Pancreas (tissue), 10 donors: ENCODE measurements at places on chromosomes 4 and X.

DNA sequence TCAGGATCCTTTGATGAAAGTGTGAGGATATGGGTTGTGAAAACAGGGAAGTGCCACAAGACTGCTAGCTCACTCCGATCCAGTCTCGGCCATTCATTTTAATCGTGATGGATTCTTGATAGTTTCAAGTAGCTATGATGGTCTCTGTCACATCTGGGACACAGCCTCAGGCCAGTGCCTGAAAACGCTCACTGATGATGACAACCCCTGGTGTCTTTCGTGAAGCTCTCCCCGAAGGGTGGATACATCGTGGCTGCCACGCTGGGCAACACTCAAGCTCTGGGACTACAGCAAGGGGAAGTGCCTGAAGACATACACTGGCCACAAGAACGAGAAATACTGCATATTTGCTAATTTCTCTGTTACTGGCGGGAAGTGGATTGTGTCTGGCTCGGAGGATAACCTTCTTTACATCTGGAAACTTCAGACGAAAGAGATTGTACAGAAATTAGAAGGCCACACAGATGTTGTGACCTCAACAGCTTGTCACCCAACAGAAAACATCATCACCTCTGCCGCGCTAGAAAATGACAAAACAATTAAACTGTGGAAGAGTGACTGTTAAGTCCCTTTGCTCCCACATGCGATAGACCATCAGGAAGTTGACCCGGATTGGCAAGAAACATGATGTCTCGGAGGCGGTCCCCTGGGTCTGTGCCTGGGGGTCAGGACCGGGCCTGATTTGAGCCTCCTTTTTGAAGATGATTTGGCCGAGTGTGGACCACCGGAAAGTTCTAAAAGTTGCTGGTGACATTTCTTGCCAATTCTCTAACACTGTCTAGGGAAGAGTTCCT is 22.2 kb downstream of the LIAS start:
- no peak for DNase-seq

GRCh38 chr4:53703267-53703655 is 112.0 kb upstream of the LNX1 start:
- no peak for DNase-seq

DNA sequence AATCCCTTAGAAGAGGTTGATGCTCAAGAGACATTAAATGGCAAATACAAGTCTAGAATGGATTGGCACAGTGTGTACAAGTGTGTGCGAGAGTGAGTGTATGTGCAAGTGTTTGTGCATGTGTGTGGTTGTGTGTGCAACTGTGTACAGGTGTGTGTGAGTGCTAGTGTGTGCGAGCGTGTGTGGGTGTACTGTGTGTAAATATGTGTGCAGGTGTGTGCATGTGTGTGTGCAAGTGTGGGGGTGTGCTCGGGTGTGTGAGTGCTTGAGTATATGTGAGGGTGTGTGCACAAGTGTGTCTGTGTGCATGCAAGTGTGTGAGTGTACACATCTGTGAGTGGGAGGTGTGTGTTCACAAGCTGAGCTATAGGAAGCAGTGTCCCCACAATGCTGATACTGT is 5.9 kb downstream of the TREX2 start:
- no peak for DNase-seq

- DNase-seq = no peak
These were observed 91.4 kb downstream of the CLNK start for GRCh38 chr4:10593130-10593529.

DNA sequence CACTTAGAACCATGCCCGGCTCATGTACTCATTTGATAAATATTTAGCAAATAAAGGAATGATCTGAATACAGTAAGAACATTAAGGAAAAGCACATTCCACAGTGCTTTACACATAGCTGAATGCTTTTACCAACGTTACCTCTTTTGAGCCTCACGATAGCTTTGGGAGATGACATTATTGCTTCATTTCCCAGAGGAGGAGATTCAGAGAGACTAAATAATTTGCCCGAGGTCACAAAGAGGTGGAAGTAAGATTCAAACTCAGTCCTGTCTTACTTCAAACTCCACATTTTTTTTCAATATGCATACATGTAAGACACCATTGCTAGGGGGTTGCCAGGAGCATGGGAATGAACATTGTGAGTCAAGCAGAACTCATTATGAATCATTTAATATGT is 538.5 kb downstream of the BCOR start:
- no peak for DNase-seq

DNA sequence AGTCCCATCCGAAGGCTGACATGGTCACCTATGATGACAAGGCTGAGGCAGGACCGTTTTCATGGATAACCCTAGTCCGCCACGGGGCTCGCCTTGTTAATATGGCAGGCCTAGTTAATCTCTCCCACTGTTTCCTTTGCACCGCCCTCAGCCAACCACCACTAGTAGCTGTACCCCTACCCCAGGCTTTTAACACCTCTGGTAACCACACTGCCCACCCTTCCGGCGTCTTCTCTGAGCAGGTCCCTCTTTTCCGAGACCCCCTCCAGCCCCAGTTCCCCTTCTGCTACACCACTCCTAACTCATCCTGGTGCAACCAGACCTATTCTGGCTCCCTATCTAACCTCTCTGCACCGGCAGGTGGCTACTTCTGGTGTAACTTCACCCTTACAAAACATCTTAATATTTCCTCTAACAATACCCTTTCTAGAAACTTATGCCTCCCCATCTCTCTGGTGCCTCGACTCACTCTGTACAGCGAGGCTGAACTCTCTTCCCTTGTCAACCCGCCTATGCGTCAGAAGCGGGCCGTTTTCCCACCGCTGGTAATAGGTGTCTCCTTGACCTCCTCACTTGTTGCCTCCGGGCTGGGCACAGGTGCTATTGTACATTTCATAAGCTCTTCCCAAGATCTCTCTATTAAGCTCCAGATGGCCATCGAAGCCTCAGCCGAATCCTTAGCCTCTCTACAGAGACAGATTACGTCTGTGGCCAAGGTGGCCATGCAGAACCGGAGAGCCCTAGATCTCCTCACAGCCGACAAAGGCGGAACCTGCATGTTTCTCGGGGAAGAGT is 964.4 kb downstream of the RPA4 start:
- peak; percentile 32 for DNase-seq

GRCh38 chr4:29805245-29805644 is 914.9 kb upstream of the PCDH7 start:
- DNase-seq = no peak

DNA sequence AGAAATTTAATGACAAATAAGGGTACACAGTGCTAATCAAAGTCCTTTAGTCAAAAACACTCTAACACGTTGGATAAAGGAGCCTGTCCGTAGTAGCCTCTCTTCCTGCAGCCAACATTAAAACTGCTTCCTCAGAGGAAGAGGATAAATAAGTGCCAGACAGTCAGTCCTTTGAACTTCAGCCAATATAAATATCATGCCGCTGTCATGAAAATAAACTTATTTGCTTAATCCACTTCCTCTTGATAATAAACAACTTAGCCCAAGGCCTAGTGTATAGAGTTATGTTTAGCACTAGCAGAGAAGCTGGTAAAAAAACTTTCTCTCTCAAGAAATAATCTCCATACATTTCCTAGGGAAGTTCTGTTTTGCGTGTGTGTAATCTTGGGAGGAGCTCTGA is 196.7 kb downstream of the HS3ST1 start:
- no peak for DNase-seq

DNA sequence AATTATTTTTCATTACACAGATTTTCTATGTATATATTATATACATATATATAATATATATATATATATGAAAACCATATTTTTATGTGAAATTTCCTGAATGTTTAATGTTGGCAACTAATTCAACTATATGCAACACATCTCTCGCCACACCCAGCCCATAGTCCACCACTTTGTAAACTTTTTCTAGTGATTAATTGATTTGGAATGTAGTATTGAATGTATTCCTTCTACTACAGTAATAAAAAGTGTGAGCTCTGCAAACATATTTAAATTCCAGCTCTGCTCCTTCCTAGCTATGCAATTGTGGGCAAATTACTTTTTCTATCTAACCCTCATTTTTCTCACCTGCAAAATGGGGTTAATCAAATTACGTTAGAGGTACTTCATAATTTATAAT is 187.8 kb downstream of the TEX11 start:
- no peak for DNase-seq

GRCh38 chr4:109009909-109010308 is 247.1 kb upstream of the ETNPPL start:
- DNase-seq = no peak

DNA sequence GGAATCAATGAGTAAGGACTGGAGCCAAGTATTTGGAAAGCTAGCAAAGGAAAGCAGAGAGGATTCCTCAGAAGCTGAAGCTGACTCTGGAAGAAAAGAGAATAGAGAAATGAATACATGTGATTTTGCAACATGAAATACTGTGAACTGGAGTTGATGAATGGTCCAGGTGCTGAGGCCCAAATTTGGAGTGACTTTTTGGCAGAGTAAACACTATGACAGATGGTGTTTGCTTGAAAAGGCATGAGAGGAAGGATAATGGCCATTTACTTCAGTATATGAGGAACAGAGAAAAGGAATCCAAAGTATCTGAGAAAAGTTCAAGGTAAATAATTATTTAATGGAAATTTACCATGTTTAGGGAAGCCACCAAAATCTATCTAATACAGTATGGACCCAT is 236.7 kb downstream of the SLITRK2 start:
- DNase-seq = no peak

DNA sequence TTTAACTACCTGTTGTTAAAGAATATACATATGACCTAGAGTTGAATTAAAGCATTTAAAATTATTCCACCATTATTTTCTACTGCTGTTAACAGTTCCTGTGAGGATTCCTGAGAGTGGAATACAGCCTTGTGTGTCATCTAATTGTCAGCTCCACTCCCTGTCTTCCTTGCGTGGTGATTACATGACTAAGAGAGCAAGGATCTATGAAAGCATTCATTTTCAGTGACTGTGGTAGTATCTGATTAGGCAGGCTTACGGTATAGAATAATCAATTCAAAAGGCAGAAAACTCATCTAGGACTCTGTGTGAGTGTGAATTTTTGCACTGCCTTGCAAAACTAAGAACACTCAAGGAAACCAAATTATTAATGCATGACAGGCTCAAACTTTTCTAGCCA is 577.8 kb downstream of the SH3BGRL start:
- no peak for DNase-seq

GRCh38 chr4:15262396-15262795 is 165.4 kb upstream of the C1QTNF7 start:
- DNase-seq = no peak

GRCh38 chr4:38696697-38697096 is 32.7 kb downstream of the KLF3 start:
- no peak for DNase-seq

DNA sequence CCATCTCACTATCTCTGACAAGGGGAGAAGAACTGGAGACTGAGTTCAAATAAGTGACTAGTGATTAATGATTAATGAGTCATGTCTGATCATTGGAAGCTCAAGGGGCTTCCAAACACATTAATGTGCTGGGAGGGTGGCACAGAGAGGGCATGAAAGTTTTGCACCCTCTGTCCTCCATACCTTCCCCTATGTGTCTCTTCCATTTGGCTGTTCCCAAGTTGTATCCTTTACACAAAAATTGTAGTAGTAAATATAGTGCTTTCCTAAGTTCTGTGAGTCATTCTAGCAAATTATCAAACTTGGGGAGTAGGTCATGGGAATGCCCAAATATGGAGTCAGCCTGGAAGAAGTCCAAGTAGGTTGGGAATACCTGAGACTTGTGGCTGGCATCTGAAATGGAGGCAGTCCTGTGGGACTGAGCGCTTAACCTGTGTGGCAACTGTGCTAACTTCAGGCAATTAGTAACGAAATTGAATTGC is 4.1 kb upstream of the FAM200B start:
- no peak for DNase-seq

GRCh38 chrX:48801280-48802088 is at the start of gene HDAC6:
TSS of gene HDAC6 (plus strand) at chrX:48802067. CDS start at chrX:48802693, 626 bp downstream.
- DNase-seq = peak; percentile 97

- DNase-seq = no peak
These were observed 51.4 kb upstream of the GUCY1A1 start for GRCh38 chr4:155615081-155615887.

DNA sequence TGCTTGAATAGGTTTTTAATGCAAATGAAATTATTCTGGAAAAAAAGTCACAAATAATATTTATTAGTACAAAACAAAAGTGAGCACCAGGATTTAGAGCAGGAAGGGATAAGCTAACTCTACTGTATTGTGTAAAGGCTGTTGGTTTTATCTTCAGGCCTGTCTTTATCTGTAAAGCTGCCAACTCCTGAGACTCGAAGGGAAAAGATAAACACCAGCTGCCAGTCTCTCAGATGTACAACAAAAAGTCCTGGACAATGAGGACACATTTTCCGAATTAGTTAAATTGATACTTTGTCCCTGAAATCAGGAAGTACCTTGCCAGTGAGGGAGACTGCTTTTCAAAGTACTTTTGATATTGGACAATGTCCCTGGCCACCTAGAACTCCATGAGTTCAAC is 8.8 kb downstream of the DDX60 start:
- no peak for DNase-seq

- no peak for DNase-seq
These were observed 718.7 kb upstream of the MAGEB2 start for GRCh38 chrX:29496636-29497180.

DNA sequence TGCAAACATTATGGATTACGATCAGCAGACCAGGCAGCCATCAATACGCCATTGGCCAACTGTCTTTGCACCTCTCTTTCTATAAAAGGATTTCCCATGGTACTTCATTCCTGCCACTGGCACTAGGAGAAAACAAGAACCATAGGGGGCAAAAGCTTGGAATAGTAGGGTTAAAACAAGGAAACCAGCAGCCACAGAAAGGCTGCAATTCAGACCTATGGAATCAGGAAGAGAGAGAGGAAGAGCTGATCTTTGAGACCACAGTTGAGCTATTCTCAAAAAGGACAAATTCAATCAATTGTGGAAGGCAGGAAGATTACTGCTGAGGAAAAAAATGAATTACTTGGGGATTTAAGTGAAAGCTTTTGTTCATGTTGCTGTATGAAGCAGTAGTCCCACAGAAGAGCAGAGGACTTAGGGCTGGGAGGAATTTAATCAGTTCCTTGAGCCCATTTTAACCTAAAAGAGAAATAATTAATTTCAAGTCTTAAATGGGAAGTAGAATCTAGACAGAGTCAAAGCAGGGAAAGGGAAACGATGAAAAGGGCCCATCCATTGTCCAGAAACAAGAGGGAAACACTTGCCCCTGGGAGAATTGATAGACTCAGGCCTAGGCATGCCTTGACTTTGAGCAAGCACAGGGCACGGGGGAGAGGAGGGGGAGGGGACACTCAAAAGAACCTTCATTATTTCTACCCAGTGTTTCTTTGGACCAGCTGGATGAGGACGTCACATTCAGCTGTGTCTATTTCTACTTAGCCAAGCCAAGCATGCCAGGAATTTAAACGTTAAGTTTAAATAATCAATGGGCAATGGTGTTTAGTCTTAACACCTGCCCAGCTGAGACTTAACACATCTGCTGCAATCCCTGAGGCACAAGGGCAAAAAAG is 50.7 kb downstream of the SCD5 start:
- no peak for DNase-seq
